ENCODE measurements at places on chromosomes 5 and 9.

DNA sequence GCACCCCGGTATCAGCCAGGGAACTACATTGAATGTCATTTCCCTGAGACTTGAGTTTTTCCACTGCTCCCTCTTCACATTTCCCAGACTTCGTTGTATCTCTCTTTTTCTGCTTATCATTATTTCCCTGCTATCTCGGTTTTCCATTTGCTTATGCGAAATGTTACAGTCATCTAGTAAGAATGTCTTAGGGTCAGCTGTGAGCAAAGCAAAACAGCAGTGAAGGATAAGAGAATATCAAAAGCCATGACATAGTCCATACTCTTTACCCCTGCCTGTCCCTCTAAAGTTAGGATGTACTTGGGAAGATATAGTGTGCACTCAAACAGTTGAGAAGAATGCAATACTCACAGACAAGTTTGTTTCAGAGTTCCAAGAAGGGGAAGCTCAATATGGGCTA is 88.7 kb downstream of the ITGA1 start:
- no peak for DNase-seq

DNA sequence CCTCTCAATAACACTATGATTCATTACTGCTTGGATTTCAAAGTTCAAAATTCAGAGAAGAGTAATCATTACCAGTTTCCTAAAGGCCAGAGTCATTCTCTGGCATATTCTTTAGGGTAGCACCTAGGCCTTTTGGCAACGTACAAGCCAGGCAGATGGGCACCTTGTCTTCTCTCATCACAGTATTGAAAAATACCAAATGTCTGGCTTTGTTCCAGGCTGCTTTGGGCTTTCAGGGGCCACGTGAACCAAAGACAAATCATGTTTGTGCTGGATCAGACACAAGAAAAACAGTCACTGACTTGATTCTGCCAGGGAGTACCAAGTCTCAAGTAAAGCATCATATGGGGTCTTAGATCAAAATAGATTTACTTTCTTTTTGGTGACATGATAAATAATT is 15.5 kb downstream of the MEGF9 start:
- no peak for DNase-seq

GRCh38 chr5:120532835-120533234 is 68.7 kb downstream of the PRR16 start:
- no peak for DNase-seq

GRCh38 chr5:152376886-152377285 is 28.2 kb downstream of the NMUR2 start:
- no peak for DNase-seq

Data from NCI-H748 treated with DMSO at 0.1 percent for 48 hours (cell line).